Activated CD8-positive, alpha-beta memory T cell treated with anti-CD3 and anti-CD28 coated beads for 1 hour (primary cell): ENCODE measurements at places on chromosomes 12 and 14.
A peak's percentile ranks its signal among the peaks of the same experiment; 100 is the strongest.

DNA sequence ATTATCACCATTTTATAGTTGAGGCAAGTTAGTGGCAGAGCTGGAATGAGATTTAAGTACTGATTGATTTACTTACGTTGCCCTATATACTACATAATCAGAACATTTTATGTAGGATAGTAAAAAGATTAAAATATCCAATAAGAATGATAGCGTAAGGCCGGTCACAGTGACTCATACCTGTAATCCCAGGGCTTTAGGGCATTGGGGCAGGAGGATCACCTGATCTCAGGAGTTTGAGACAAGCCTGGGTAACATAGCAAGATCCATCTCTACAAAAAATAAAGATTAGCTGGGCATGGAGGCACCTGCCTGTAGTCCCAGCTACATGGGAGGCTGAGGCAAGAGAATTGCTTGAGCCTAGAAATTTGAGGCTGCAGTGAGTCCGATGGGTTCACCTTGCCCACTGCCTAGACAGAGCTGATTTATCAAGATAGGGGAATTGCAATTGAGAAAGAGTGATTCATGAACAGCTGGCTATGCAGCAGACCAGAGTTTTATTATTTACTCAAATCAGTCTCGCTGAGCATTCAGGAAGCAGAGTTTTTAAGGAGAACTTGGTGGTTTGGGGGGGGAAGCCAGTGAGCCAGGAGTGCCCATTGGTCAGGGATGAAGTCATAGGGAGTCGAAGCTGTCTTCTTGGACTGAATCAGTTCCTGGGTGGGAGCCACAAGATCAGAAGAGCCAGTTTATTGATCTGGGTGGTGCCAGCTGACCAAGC lies 24.7 kb upstream of the SGPP1 start:
- no peak for DNase-seq

DNA sequence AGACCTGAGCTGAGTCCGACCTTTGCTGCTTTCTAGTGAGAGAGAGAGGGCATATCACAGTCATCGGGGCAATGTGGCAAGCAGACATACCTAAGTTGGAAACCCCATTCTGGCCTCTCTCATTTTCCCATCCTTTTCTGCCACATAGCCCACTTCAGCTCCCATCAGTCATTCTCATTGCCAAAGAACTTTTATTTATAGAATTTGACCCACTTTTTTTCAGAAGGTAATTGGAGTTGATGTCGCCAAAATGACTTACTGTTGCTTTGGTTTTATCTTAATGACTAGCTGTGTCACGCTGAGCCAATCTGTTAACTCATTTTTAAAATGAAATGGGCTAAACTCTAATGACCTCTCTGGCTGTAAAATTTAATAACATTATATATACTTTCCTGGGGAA lies 63.9 kb upstream of the RMST start:
- DNase-seq, result no peak

DNA sequence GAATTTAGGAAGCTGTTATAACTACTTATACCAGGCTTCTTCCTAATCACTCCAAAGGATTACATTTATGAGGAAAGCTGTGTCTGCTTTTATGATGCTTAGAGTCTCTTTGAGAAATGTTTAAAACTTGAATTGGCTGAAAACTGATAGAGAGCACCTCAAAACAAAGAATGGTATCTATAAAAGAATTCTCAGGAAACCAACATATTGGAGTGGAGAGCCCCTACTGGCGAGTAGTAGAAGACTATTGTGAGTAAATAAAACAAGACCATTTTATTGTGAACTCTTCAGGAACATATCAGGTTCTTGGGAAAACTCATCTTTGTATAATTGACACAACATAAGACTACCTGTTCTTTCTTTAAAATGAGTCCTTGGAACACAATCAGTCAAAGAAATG lies 578.6 kb downstream of the RERGL start:
- DNase-seq, result no peak

DNA sequence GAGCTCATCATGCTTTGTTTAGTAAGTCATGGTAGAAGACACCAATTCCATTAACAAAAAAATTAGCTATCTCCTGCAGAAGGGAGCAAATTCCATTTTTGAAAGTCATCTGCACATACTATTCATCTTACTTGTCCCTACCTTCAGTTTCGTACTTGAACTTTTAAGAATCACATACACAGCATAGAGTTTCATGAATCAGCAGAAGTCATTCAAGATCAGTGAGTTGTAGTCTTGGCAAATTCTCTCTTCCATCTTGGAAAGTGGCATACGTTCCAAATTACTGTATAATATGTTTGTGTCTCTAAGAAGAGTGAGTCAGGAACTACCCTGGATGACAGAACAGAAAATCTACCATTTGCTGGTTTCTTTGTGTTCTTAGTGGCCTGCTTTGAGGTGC lies 14.1 kb downstream of the VRK1 start:
- no peak for DNase-seq

GRCh38 chr14:89349171-89350008 lies 67.6 kb downstream of the FOXN3 start:
- no peak for DNase-seq

DNA sequence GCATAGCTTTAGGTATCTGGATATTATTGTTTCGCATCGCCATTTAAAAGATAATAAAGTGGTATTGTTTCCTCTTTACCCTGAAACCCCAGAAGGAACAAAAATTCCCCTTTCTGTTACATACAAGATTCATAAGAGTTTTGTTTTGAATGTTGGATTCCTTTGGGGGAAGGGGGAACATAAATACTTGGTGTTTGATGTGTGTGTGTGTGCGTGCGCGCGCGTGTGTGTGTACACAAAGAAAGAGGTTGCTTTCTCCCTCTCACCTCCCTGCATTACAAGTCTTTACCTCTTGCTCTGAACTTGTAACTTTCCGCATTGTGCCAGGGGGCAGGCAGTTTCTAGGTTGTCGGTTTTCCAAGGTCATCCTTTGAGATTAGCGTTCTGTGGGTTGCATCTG lies 76.4 kb downstream of the GPATCH2L start:
- DNase-seq, result no peak

DNA sequence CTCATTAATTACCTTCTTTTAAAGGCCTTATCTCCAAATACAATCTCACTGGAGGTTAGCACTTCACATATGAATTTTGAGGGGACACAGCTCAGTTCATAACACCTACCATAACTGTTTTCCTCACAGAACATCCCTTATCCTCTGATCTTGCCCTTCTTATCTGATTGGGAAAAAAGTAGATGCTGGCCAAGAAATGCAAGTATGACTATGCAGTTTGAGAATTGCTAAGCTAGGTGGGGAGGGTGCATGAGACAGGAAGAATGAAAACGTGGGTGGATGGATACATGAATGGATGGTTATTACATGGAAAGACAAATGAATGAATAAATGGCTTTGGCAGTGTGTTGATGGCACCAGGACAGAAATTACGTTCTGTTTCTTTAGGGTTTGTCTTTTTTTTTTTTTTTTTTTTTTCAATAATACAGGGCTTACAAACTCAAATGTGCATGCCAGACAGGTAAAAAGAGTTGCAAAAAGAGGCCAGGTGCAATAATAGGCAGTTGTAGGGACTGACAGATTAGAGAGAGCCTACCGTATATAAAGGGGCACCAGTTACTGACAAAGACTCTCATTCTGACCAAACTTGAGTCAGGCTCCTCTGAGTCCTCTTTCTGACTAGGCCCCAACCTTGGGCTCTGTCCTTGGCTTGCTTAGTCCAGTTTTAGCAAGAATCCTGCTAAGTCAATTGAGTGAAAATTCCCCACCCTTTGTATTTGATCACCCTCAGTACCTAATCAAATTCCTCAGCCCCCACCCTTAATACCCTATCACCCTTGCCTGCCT lies 304.9 kb downstream of the ZFP36L1 start:
- DNase-seq, result no peak

DNA sequence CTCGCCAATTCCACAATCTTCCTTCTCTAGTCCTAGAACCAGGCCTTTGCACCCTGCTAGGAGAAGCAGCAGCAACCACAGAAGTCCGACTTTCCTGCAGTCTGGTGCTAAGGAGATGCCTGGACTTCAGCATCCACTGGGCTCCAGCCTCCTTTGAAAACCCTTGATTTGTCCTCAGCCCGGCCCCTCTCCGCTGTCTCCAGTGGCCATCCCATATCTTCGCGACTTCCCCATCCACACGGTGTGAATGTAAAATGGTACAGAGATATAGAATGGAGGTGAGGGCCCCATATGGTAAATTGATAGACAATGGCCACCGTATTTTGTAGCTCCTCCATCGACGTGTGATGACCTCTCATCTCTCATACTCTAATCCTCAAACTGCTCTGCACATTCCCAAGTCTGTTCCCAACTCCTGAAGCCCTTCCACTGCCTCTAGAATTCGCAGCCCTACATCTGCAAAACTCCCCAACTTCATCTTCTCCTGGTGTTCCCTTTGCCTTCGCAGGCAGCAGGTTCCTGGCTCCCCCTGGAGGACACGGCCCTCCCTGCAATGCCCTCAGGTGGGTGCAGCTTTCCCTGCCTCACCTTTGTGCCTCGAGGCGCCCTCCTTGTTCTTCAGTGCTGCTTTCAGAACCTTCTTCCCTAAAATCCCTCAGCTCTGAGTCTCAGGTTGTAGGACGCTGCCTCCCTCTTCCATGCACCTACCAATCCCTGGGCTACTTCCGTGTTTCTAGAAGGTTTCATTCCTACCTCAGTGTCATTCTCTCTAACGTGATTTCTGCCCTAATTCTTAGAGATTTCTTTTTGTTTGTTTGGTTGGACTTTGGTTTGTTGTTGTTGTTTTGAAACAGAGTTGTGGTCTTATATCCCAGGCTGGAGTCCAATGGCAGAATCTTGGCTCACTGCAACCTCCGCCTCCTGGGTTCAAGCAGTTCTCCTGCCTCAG lies 36.7 kb downstream of the TMBIM6 start:
- DNase-seq, result peak; percentile 32

DNA sequence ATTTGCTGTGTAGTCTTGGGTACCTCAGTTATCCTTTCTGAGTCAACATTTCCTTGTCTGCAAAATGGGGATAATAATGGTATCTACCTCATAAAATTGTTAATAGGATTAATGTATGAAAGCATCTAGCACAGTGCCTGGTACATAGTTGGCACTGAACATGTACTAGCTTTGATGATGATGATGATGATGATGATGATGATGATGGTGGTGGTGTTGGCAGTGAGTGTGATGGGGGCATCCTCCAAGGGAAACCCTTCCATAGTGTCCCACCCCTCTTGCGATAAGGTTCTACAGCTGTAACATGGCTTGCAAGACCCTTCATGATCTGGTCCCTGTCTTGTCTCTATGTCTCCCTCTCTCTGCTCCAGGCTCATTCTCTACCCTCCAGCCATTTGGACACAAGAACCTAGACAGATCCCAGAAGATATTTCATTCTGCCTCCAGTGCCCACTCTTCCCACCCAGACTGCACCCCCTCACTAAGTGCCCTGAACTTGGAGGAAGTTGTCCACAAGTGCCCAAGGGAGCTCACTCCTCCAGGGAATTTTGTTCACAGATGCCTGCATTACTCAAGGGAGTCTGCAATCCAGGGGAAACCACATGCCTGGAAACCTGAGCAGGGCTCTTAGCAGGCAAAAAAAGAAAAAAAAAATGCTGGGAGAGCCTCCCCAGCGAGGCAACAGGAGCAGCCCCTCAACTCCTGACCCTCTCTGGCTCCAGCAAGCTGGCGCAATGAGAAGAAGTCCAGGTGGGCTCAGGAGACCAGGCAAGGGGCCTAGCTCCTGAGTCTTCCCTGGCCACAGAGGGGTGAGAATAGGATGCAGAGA lies 10.1 kb upstream of the BDKRB1 start:
- no peak for DNase-seq

DNA sequence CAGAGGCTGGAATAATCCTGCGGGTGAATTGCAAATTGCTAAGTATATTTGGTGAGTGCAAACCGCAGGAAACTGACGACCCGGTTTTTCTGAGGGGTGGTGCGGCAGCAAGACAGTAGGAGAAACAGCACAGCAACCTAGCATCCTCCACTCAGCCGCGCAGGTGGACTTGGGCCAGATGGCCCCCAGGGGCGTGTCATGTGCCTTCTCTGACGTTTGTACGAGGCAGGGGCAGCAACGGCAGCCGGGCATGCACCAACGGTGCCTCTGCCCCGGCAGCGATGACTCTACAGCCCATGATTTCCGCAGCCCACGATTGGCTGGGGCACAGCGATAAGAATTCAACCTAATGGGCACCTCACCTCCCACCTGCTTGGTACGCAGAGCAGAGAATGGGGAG lies 11.1 kb upstream of the CLEC2A start:
- DNase-seq, result no peak

DNA sequence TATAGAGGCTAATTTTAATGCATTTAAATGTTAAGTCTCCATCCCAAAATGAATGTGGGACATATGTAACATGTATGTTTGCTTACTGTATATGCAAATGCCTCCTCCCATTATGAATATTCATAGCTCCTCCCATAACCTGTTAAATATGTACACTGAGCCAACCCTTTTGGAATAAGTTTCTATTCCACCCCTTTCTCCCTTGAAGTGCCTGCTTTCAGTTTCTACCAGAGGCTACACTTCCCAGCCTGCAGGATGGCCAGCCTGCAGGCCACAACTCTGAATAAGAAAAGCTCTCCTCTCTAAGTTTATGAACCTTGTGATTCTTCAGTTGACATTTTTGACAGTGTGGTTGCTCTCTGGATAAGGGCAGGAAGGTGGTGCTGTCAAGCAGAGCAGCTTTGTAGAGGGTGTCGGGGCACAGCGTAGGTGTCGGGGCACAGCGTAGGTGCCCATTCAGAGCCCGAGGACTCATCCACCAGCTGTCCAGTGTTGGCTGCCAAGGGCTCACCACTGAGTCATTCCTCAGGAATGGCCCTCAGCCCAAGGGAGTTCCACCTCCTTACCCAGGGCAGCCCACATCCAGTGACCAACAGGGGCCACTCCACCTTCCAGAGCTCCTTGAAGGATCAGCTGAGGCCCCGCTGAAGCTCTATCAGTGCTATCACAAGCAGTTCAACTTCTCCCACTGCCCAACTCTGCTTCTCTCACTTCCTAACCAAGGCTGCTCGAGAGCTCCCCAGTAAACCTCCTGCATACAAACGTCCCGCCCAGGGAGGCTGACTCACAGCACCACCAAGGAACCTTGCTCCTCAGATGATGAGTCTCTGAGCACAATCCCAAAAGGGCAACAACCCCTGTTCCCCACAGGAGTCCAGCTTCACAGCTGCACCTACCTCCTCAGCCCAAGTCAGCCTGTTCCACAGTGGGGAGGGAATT lies 31.4 kb downstream of the VWF start:
- no peak for DNase-seq

DNA sequence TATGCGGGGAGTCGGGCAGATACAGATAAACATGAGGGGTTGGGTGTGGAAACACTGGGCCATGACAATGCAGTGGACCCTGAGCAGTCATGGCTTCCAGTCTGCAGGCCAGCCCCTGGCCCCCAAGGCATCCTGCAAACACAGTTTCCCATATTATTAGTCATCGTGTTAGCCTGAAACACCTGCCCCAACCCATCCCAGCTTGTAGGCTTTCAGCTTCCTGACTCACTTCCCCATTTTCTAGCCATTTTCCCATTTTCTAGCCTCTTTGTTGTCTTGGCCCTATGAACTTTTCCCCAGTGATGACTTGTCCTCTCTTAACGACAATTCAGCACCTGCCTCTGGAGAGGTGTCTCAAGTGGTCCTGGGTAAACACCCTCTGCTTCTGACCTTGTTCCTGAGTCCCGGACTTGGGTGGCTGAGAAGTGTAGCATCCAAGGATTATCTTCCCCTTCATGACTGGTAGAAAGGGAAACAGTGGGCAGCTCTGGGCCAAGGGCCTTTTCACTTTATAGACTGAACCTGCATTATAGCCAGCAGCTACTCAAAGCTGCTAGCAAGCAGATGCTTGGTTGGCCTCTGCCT lies 4.3 kb upstream of the PGF start:
- no peak for DNase-seq

GRCh38 chr14:94139006-94139405 lies 9.6 kb upstream of the IFI27L2 start:
- no peak for DNase-seq

- DNase-seq, result no peak
These were observed 10.1 kb downstream of the PPP1CC start for GRCh38 chr12:110732572-110732971.

- no peak for DNase-seq
These were observed 90.9 kb upstream of the CPM start for GRCh38 chr12:69023840-69024239.
